Stimulated activated CD8-positive, alpha-beta memory T cell treated with anti-CD3 and anti-CD28 coated beads, Interleukin-15, amount 100 ng/mL, for 4 hours (primary cell): ENCODE measurements at places on chromosomes 13 and 19.

- no peak for DNase-seq
Observed at GRCh38 chr13:42600943-42601342, 27.0 kb downstream of the TNFSF11 start.

- no peak for DNase-seq
Observed at GRCh38 chr13:107462501-107462900, 752.8 kb downstream of the LIG4 start.

DNA sequence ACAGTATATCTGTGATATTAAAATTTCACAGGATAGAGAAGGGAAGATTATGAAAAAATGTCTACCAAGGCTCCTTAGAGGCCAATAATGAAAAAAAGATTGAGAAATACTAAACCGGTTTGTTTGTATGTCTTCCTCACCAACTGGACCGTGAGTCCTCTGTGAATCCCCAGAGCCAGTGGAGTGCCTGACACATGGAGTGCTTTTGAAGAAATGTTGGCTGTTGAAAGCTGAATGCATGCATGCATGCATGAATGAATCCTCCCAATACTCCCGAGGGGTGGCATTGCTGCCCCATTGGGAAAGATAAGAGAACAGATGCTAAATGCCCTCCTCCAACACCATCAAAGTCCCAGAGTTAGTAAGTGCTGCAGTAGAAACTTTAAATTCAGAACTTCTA, 152.7 kb upstream of the SERP2 start:
- no peak for DNase-seq

DNA sequence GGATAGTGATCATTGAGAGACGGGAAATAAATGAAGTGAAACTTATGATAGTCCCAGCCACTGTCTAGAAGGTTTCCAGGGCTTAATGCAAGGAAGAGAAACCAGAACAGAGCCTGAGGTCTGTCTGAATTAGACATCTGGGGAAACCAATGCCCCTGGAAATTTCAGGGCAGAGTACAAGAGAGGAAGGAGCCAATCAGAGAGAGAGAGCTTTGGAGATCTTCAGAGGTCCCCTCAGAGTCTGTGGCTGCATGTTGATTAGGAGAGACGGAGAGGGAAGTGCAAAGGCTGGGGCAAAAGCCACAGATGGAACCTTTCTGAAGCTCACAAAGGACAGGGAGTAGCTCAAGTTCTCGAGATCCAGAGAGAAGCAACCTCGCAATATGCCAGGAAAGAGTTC, 378.0 kb downstream of the DNAJC15 start:
- no peak for DNase-seq

DNA sequence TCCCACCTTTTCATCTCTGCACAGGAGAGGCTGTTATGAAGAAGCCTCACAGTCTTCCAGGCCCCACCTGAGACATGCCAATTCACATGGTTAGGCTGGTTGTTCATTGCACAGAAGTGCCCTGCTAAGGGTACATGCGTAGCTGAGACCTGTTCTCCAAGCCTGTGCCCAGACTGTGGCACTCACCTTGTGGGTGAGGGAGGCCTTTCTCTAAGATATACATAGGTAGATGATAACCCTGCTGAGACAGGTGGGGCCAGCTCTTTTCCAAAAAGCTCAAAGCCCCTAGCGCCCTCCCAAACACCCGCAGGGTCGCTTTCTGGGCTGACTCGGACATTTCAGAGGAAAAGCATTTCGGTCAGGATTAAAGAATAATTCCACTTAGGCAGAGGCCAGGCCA, 53.5 kb upstream of the ZNF507 start:
- DNase-seq: no peak
